AG04449 (cell line): ENCODE measurements at places on chromosomes 5 and 9.

GRCh38 chr5:73314395-73315257, 134.0 kb downstream of the FOXD1 start:
- DNase-seq, result no peak

GRCh38 chr5:9104571-9105339, 441.1 kb downstream of the SEMA5A start:
- DNase-seq, result no peak

- no peak for DNase-seq
Measured at GRCh38 chr9:70641631-70642030, 227.2 kb upstream of the KLF9 start.

DNA sequence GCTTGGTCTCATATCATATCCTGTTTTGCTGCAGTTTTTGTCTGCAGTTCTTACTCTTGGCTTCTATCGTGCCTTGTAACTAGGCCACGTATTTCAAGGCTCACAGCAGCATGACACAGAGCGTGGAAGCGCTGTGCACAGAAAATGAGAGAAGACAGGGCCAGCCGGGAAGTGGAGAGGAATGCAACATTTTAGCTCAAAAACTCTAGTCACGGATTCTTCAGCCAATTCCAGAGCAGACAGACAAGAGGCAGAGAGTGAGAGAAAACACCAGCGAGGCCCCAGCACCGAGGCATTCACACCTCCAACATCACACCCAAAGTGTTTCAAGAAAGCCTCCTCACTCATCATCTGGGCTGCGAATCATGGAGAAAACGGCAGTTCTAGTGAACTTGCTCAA, 160.8 kb downstream of the DNAH5 start:
- no peak for DNase-seq

- no peak for DNase-seq
Measured at GRCh38 chr9:121038362-121038761, 11.7 kb downstream of the C5 start.

DNA sequence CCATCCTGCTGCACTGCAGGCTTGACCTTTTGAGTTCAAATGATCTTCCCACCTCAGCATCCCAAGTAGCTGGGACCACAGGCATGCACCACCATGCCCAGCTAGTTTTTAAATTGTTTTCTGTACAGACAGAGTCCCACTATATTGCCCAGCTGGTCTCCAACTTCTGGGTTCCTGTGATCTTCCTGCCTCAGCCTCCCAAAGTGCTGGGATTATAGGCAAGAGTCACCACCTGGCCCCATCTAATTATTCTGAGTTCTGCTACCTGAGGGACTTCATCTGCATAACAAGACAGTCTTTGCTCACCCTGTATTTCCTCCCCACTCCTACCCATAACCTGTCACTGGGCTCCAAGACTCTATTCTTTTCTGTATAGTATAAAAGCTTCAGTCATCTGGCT, 54.6 kb upstream of the CEMIP2 start:
- no peak for DNase-seq

- DNase-seq, result no peak
Measured at GRCh38 chr5:150789450-150789849, 10.9 kb downstream of the SMIM3 start.

GRCh38 chr9:96376891-96377874, 6.3 kb downstream of the SLC35D2 start:
- DNase-seq, result no peak

- no peak for DNase-seq
Measured at GRCh38 chr9:91764661-91765060, 185.4 kb downstream of the ROR2 start.

- DNase-seq, result no peak
Measured at GRCh38 chr5:112245656-112246055, 173.4 kb downstream of the EPB41L4A start.

DNA sequence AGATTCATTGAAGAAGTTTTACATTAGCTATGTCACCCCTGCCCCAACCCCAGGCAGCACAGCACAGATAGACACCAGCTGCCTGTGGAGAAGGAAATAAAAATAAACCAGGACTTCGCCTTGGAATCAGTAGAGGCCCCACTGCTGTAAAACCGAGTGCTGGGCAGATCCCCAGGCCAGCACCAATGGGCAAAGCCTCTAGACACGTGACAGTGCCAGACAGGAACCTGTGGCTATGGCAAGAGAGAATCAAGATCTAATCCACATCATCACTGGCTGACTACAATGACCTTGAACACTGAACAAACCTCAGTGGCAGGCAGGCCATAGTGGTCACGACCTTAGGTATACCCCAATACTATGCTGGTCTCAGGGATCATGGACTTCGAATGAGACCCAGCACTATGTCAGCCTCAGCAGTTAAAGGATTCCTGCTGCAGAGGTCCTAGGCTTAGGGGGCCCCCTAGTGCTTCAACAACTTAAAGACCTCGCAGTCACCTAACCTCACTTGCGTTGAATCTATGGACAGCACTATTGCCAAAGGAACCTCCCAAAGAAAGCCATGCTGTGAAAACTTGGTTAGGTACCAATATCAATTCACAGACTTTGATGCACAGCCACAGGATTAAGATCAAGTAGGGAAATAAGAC, 2118.6 kb upstream of the C9orf72 start:
- DNase-seq, result no peak

DNA sequence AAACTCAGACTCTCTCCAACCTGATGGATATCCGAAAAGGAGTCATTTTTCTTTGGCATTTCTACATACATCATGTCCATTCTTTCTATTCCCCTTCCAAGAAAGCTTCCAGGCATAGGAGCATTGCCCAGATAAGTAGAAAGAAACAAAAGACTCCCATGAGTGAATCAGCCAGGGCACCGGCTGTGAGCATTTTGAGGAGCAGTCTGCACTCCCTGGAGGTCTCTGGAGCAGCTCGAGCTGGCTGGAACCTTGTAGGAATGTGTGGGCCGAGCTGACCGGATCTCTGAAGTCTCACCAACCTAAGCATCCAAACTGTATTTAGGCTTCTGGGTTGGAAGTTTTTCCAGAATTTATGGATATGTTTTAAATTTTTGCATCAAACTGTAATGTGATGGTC, 161.4 kb upstream of the TRPC7 start:
- no peak for DNase-seq

DNA sequence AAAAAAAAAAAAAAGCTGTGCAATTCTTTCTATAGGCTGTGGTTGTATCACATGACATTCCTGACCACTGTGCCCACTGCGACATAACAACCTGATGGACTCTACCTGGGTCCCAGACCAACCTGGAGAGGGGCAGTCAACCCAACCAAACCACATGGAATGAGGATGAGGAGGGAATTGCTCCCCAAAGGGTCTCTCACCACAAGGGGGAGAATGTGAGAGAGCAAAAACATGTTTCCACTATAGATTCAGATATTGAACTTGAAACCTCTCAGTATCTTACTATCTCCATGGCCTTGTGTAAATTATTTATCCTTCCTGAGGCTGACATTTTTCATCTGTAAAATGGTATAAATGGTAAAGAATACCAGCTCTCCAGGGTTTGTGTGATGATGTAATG, 66.9 kb upstream of the SV2C start:
- no peak for DNase-seq
